ENCODE measurements at places on chromosomes 7 and 10.

- DNase-seq, result no peak
Observed at GRCh38 chr7:142602183-142602582, 147.1 kb upstream of the PRSS1 start.

DNA sequence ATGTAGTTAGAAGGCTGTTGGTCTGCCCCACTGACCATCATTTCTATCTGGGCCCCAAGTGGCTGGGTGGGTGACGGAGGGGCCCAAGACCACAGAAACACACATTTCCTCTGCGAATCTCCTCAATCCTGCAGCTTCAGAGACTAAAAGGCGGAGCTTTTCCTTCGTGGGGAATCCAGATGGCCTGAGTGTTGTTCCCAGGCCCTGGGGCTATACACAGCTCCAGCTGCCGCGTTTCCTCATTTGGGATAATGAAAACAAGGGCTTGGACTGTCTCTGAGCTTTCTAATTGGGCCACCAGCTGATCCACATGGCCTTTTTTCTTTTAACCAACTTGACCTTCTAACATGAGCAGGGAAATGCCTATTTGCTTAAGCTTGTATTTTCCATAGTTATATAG is 339.9 kb downstream of the CXCL12 start:
- DNase-seq, result no peak

DNA sequence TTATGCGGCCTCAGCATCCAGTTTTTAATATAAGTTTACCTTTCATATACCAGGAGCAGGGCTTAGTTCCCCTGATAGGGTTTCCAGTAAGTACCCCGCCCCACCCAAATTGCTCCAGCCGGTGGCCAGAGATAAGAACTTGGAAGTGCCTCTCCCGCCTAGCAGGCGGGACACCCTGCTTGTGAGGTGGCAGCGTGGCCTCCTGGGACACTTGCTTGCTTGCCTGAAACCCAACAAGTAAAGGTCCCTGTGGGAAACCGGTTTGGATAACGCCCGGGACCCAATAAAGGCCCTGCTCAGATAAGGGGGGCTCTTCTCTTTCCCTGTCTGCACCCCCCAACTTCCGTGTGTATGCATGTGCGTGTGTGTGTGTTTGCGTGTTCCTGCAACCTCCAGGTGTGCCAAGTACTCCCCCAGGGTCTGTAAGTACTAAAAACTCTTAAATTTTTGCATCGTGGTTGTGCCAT is 154.3 kb downstream of the ARHGAP21 start:
- no peak for DNase-seq

DNA sequence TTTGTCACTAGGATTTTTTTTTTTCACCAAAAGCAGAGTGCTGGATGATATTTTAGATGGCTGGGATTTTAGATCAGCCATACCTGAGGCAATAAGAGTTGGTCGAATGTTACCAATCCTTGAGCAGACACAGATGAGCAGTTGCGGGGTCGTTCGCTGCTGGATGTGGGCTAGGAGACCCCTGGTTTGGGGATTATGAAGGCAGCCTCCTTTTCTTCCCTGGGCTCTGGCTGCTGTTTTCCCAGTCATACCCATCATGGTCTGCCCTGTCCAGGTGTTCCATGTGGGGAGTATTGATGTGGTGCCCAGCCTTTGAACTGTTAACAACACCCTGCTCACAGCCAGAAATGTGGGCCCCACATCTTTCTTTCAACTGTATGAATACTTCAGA is 5.0 kb downstream of the PTPRE start:
- DNase-seq, result no peak

GRCh38 chr7:151125470-151125845 is 39.2 kb downstream of the AGAP3 start:
- no peak for DNase-seq

GRCh38 chr7:119086026-119086425 is 861.5 kb downstream of the ANKRD7 start:
- DNase-seq, result no peak

All from astrocyte of the hippocampus (primary cell).